ENCODE measurements at places on chromosomes 6 and 20.

DNA sequence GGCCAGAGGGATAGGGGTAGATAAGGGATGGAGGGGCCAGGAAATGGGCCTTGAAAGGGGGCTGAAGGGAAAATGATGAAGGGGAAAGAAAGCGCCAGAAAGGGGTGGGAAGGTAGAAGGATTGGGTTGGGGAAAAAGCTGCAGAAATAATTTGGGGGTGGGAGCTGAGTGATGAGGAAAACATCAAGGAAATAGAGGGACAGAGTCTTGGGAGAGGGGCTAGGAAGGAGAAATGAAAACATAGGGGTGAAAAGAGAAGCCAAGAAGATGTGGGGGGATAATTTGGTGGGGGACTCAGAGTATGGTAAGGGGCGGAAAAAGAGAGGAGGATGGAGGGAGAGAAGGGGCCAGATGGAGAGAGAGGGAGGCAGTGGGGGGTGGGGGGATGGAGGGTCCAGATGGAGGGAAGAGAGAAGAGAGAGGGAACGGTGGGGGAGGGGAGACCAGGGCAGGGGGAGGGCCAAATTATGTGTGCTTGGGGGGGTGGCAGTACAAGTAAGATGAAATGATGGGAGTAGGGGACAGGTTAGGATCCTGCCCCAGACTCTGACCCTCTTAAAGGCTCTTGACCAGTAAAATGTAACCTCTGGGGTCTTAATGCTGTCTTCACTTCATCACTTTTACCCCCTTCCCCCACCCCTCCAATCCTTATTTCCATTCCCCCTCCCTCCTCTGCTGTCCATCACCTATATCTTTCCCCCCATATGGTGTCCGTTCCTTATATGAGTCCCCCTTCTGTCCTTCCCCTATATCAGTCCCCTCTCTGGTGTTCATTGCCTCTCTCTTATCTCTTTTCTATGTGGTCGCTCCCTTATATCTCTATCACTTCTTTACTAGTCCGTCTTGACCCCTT is 852 bp downstream of the SYNGAP1 start:
- DNase-seq: no peak

GRCh38 chr6:37988696-37989095 is 169.2 kb downstream of the ZFAND3 start:
- DNase-seq: no peak

DNA sequence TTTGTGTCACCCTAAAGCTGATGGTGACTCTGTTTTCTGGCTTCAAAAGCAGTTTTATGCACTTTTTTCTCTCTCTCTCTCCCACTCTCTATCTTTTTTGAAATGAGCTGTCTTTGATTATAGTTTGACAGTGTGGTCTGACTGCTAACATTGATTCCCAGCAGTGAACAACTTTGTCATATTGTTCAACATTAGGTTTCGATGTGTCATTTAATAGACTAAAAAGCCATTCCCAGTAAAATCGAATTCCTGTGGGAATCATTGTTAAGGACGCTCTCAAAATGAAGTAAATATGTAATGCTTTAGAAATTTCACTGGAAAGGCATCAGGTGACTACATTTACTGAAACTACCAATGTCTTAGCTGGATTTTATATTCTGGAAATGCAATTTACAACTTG is 69.9 kb upstream of the FLRT3 start:
- DNase-seq: no peak

- DNase-seq: no peak
These were observed 119.5 kb downstream of the FOXC1 start for GRCh38 chr6:1729133-1729749.

GRCh38 chr6:78810146-78810545 is 57.2 kb upstream of the IRAK1BP1 start:
- no peak for DNase-seq

DNA sequence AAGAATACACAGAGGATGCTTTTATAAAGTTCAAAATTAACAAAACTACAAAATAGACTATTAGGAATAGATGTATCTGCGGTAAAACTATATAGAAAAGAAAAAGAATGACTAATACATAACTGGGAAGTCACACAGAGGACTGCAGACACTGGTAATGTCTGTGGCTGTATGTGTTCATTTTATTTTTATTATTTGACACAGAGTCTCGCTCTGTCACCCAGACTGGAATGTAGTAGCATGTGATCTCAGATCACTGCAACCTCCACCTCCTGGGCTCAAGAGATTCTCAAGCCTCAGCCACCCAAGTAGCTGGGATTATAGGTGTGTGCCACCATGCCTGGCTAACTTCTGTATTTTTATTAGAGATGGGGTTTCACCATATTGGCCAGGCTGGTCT is 38.9 kb downstream of the ESF1 start:
- DNase-seq: no peak

GRCh38 chr6:56864171-56864616 is 90.7 kb upstream of the BEND6 start:
- DNase-seq: no peak

DNA sequence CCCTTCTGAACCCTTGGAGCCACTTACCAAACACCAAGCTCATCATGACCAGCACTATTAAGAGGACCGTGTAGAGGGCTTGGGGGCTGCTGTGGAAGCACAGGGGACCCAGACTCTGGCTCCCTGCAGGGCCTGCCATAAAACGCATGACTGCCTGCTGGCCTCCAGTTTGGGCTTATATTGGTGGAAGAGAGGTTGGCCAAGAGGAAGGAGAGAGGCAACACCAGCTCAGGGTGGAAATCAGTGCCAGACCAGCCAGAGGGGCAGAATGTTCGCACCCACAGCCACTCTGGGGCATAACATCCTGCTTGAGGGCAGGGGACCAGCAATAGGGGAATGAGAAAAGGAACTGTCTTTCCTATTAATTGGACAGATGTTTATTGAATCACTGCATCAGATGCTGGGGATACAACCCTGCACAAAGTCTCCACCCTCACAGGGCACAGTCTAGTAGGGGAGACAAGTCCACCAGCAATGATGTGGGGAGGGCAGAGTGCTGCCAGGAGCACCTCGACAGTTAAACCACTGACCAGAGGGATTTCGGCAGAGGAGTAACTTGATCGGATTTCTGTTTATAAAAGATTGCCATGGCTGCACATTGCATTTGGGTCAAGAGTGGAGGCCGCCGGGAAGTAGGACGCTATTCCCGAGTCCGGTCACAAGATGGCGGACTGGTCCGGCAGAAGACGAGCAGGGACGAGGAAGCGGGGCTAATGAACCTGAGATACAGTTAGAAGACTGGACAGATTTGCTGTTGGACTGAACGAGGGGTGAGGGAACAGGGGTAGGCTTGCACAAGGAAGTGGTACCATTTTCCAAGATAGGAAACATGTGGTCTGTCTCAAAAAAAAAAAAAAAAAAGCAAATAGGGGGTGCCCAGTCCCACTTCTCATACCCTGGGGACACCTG is at the start of gene LY6G5C:
Gene LY6G5C, minus strand, starts transcription at position 842 of the 909 bp plus-strand sequence. Its CDS starts 694 bp downstream, at position 148.
- no peak for DNase-seq

DNA sequence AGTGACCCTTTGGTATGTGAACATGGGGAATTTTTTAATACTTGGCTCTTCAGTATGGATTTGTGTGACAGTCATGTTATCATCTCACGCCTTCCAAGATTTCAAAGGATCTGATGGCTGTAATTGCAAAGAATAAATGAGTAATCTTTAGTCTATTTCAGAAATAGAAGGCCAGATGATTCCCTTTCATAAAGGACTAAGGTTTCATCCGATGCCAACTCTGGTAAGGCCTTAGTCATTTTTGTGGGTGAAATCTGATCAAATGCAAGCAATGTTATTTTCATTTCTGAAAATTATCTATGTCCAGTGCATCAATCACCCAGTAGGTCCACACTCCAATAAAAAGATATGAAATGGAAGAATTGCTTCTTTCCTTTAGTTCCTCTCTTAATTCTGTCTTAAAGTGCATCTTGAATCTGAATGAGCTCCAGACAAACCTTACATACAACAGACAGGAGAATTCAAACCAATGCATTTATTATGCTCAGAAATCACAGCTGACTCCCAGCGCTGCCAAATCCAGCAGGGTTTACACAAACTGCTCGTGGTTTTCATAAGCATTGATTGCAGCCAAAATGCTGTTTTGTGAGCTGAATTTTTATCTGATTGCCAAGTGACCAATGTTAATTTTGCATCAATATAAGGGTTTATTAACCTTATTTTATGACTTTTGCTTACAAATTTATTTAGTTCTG is 565.2 kb upstream of the MARCKS start:
- no peak for DNase-seq

GRCh38 chr6:5050009-5050408 is 35.1 kb upstream of the PPP1R3G start:
- peak; percentile 36 for DNase-seq

DNA sequence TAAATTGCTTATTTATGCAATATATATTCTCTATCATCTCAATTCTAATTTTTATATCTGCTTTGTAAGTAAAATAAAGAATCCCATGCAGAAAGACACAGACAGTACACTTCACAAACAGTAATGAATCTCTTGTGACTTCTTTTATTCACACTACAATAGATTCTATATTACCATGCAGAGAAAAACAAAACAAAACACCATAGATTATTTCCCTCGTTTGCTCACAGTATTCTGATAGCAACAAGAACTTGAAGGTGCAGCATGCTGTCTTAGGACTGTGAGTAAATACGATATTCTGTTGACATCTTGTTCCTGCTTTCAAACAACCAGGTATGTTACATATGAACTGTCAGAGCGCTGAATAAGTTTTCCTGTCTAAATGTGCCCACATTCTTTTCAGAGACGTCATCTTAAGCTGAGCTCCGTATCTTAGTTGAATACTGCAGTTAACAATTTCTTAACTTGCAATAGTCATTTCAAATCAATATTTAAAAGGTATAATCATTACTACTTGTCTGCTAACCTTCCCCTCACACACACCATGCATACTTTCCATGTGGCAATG is 140.1 kb downstream of the BTBD9 start:
- DNase-seq: no peak

- DNase-seq: no peak
These were observed 155.9 kb upstream of the POU3F2 start for GRCh38 chr6:98678481-98678880.

DNA sequence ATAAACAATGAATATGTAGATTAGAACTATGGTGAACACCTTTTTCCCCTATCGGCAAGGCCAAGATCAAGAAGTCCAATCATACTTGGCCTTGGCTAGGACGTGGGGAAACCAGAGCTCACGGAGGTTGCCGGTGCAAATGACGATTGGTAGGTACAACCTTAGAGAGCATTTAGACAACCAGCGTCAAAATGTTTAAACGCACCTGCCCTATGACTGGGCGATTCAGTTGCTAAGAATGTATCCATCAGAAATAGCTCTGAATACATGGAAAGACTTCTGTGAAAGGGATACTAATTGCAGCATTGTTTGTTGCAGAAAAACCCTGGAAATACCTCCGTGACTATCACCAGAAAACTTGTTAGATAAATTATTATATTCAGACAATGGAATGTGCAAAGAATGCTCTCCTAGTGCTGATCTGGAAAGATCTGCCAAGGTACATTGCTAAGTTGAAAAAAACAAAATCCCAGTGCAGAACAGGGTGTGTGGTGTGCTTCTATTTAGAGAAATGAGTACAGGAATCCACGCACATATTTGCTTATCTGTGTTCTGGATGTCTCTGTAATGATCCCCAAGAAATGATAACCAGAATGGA is 48.0 kb upstream of the PTPN1 start:
- no peak for DNase-seq

DNA sequence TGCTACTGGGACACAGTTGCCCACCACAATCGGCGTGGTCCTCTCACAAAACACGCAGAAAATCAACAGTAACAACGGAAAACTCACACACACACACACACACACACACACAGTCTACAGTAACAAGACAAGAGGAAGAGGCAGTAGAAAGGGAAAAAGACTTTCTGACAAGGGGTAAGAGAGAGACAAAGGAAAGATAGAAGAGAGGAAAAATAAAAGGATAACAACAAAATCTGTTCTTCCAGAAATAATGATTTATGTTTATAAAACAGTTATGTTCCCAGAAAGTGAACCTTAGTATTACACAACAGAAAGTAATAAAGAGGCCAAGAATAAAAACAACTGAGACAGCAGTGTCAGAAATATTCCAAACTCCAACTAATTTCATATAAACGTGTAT is 2.9 kb downstream of the RANBP9 start:
- DNase-seq: no peak

- DNase-seq: no peak
These were observed 115.4 kb downstream of the LAMP5 start for GRCh38 chr20:9629831-9630230.

DNA sequence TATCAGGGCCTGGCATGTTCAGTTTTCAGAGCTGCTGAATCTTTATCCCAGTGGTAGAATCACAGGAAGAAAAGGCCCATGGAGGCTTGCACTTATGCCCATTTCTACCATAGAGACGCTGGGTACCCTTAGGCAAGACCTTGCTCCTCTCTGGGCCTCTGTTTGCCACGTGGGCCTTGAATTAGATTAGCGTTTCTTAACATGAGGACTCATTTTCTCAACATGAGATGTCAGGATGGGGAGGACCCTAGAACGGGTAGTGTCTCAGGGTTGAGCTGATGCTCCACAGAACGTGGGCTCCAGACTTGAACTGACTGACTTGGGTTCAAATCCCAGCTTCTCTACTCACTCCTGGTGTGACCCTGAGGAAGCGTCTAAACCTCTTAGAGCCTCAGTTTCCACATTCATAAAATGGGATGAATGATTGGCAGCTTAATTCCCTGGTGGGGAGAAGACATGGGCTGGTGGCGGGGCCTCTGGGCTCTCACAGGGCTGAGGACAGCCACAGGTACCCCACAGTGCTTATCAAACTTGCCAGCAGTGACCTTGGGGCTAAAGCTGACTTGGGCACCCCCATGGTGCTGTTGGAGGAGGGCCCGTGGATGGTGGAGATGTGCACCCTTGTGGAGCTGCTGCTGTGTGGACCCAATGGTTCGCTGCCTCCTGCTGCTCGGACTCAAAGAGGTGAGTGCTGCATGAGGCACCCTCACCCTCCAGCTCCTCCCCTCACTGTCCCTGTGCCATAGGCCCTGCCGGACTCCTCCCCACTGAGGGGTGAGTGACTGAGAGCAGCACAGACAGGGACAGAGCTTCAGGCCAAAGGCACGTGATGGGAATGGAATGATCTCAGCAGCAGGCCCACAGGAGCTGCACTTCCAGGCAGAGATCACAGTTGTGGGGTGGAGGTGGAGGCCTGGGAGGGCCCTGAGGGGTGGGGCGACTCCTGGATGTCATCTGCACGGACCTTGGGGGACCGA is 28.2 kb downstream of the SUN5 start:
- no peak for DNase-seq

GRCh38 chr20:37316116-37316774 is 26.8 kb downstream of the MANBAL start:
- no peak for DNase-seq
